ENCODE measurements at places on chromosomes 1 and 21.
A peak's percentile ranks its signal among the peaks of the same experiment; 100 is the strongest.

DNA sequence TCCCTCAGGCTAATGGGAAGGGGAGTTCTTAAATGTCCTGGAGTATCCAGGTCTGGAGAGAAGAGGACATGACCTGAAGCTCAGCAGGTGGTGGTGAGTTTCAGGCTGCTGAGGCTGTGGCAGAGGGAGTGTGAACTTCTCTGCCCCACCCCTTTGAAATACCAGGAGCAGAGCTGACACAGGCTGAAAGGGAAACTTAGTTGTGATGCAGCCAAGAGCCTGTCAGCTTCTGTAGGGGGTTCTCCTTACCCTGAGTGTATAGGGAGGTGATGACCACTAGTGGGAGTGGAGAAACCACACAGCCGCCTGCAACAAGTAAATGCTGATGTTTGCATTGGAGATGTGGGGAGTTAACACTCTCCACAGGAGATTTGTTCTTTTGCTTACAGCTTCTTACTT lies 152.3 kb downstream of the FCRL5 start:
- no peak for DNase-seq

DNA sequence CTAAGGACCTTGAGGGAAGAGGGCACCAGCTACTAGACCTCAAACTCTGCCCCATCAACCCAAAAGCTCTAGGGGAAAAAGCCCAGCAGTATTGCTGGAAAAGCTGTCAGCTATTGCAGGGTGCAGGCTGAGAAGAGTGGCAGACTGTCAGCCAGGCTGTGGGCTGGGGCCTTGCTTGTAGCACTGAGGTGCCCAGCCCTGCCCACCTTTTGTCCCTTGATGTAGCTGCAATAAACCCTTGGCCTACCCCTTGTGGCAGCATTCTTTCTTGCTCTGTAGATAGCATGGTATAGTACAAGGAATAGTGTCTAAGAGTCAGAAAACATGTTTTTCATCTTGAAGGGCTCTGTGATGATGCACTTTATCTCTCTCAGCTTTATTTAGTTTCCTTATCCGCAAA lies 39.4 kb downstream of the CDC14A start:
- DNase-seq, result no peak

DNA sequence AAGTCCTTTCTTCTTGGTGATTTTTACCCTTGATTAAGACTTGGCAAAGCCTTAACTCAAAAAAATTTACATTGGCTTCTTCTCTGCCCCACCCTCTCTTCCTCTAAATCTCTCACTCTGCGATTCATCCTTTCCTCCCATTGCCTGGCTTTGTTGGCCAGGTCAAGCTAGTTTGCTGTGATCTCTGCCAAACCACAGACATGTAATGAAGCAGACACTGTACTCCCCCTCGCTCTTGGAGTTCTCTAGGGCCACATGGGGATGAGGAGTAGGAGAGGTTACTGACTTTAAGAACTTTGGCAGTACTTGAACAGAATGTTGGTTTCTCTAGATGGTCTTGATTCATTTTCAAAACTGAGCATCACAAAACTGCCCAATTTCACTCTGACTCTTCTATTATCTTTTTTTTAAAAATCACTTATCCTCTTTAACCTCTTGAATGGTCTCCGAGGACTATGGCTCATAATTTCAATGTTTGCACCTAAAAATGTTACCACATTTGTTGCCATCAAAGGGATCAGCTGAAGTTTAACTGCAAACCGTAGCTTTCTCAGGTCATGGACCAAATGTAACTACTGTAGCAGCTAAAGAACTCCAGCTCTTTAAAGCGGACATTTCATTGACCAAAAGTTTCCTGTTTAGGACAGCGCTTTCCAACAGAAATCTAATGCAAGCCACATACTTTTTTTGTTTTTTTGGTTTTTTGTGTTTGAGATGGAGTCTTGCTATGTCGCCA lies 62.7 kb upstream of the IPO9 start:
- no peak for DNase-seq

- DNase-seq, result no peak
Measured at GRCh38 chr1:209433649-209434031, 149.9 kb upstream of the CAMK1G start.

DNA sequence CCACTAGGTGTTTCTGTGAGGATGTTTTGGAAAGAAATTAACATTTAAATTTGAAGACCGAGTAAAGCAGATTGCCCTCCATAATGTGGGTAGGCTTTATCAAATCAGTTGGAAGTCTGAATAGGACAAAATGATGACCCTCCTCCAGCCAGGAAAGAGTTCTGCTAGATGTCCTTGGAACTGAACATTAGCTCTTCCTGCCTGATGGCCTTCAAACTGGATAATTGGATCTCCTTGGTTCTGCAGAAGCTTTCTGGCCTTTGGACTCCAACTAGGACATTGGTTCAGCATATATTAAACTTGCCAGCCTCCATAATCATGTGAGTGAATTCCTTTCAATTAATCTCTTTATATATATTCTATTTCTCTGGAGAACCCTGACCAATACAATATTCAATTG lies 4.4 kb upstream of the GLRX2 start:
- DNase-seq, result no peak

DNA sequence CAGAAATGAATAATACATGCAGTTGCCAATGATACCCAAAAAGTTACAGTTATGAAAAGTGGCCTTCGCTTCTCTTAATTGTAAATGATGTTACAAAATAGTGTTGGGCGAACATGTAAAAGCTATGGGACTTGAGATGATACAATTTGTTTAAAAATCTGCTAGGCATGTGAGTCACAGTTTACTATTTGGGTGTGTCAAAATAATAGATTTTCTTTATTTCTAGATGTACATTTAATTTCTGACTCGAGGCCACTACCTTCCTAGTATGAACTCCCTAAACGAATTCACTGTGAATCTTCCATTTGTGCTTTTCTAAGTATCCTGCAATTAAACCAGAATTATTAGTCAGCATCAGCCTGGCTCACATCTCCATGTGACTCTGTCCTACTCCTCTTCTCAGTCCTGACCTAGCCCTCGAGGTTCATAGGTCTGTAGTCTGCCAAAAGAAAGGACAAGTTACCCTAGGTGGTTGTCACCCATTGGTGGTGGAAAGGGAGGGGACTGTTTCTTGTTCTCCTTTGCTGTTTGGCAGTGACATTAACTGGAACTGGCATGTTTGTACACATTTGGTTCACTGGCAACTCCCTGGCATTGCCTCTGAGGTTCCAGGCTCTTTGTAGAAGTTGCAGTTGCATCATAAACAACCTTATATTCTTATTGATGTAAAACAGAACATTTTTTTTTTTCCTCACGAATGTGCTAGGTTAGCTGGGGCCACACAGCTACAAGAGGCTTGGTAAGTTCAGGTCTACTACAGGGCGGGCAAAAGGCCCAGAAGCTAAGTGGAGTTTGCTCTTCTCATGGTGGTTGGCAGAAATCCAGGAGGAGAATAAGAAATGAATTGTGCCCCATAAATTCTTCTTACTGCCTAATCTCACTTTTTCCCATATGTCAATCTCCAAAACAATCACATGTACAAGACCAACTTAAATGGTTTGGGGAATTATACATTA lies 746.5 kb upstream of the ADAMTS5 start:
- DNase-seq, result no peak

GRCh38 chr1:42173155-42173933 lies 8.8 kb upstream of the GUCA2A start:
- DNase-seq, result peak; percentile 76

DNA sequence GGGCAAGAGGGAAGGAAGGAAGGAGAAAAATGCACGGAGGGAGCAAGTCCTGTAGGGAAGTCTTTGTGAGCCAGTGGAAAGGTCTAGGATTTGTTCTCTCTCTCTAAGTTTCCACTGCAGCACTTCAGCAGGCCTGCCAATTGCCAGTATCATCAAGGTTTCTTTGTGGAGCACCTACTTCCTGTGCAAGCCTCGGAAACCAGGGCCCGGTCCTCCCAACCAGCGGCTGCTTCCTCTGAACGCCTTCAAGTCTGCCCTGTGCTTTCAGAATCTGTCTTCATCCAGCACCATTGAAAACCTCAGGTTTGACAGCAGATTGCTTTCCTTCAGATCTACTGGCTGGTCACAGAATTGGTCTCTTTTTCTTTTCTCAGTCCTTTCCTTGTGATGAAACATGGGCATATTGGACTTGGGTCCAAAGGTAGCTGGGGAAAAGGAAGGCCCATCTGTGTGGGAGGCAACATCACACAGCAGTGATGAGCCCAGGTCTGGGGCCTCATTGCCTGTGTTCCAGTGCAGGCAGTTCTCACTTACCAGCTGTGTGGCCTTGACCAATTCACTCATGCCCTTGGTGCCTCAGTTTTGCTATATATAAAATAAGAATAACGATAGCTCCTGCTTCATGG lies 144.5 kb downstream of the SEC16B start:
- DNase-seq, result no peak

- no peak for DNase-seq
Measured at GRCh38 chr1:94961988-94962387, 35.1 kb upstream of the CNN3 start.

GRCh38 chr1:155540000-155540874 lies 22.4 kb downstream of the ASH1L start:
- DNase-seq, result no peak

- no peak for DNase-seq
Measured at GRCh38 chr1:213014642-213015041, 1.0 kb downstream of the ANGEL2 start.

DNA sequence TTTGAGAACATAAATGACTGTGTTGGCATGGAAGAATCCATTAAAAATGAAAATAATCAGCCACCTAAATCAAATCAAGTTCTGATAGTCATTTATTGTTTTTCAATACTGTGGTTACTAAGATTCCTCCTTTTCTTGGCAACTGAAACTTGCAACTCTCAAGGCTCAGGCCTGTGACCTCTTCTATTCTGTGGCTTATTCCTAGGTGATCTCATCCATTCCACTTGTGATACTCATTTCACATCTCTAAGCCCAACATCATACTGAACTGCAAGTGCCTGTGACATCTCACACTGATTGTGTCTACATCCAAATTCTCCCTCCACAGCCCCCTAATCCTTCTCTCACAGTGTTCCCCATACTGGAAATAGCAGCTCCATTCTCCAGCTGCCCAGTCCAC lies 4.8 kb upstream of the ST6GALNAC5 start:
- no peak for DNase-seq

GRCh38 chr1:184905601-184906322 lies 68.5 kb downstream of the NIBAN1 start:
- no peak for DNase-seq

GRCh38 chr1:69284508-69284907 lies 283.2 kb upstream of the LRRC7 start:
- no peak for DNase-seq

- peak; percentile 89 for DNase-seq
Measured at GRCh38 chr1:207848234-207848633, 62.7 kb downstream of the CD34 start.

DNA sequence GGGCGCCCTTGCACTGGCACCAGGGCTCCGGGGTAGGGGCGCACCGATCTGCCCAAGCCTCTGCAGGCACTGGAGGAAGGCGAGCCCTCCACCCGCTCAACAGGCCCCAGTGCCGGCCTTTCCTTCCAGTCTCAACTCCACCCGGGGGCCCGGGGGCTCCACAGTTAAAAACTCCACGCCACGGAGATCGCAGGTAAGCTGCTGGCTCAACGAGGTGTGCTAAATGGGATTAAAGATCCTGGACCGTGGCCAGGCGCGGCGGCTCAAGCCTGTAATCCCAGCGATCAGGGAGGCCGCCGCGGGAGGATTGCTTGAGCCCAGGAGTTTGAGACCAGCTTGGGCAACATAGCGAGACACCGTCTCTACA lies 536 bp downstream of the HSF2BP start:
- DNase-seq, result peak; percentile 48

- no peak for DNase-seq
Measured at GRCh38 chr1:218741852-218742251, 396.7 kb downstream of the TGFB2 start.

- DNase-seq, result no peak
Measured at GRCh38 chr1:72271555-72272085, 10.7 kb downstream of the NEGR1 start.

- DNase-seq, result no peak
Measured at GRCh38 chr21:34343838-34344381, 19.9 kb upstream of the KCNE2 start.

- DNase-seq, result no peak
Measured at GRCh38 chr1:24553931-24554330, 2.0 kb upstream of the NCMAP start.

GRCh38 chr1:226097866-226098625 lies 35.5 kb downstream of the H3-3A start:
- DNase-seq, result no peak

DNA sequence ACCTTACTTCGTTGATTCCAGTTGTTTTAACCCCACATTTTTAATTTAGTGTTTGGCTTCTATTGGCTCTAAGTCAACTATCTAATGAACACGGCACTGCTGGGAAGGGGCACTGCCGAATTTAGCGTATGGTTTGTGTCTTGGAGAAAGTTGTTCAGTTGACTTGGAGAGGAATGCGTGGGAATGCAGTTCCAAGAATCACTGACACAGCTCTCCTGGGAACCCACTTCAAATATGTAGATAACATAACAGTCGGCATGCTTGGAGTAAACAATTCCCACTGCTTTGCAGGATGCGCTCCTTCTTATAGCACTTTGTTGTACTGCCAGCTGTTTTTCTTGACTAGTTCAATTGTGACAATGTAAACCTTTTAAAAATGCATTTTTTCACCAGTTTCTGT lies 104.3 kb downstream of the RYR2 start:
- DNase-seq, result no peak

DNA sequence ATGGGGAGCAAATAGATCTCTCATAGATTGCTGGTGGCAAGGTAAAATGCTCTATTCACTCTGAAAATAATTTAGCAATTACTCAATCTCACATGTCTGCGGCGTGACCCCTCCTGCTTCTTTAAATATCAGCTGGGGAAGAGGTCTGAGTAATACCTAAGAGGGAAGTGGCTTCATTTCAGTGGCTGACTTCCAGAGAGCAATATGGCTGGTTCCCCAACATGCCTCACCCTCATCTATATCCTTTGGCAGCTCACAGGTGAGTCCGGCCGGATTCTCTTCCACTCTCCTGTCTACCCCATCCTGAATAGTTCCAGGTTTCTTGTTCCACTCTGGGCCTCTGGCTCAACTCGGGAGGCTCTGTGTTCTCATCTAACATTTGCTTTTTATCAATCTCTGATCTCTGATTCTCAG lies at the start of gene SLAMF7:
Gene SLAMF7, plus strand, starts transcription at position 150 of the 414 bp plus-strand sequence. Its CDS starts 55 bp downstream, at position 205.
- DNase-seq, result peak; percentile 55
